T-helper 1 cell (primary cell): ENCODE measurements at places on chromosomes 2 and 18.

DNA sequence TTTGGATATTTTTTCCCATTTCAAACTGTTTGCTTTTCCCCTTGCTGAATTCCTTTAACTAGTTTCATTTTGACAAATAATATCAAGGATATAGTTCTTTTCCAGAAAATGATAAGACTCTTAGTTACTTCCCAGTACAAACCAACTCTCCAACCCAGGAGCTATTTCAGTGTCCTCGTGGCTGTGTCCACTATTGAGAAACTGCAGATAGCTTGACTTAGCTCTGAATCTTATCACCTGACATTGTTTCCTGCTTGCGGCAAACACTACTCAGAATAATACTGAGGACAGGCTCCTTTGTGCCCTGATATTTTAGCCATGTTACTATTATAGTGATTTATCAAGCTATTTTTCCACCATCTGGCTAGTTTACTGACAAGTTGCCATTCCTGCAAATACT, 74.6 kb downstream of the KLF7 start:
- no peak for DNase-seq

GRCh38 chr2:168050377-168050776, 197.0 kb downstream of the STK39 start:
- DNase-seq: no peak

- no peak for DNase-seq
Observed at GRCh38 chr2:83238111-83238510, 1221.0 kb downstream of the SUCLG1 start.

DNA sequence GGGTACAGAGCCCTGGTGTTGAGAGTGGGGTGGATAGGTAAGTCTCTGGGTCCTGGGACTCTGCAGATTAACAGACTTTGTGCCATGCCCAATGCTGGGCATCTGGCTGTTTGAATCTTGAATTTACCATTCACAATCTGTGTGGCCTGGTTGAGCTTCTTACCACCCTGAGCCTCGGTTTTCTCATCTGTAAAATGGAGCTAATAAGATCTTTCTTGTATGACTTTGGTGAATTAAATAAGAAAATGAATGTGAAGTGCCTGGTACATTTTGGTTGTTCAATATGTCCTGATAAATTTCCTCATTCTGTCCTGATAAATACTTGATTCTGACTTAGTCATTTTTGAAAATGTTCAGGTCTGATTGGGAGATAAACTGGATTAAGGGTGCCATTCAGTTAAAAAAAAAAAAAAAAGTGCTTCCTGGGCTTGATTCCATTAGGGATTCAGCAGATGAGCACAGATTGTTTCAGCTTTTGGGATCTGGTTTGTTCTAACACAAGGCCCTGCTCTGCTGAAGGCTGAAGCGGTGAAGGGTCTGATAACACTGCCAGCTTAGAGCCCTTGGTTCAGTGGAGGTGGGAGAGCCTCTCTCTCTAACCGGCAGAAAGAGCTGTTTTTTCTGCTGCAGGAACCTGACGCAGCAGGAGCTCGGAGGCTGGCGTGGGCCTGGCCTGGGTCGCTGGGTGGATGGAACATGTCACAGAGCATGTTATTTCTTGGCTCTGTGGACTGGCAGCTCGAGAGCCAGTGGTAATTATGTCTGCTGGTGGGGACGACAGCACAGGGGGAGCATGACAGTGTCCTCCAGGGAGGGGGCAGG, 84.5 kb upstream of the MCFD2 start:
- no peak for DNase-seq

DNA sequence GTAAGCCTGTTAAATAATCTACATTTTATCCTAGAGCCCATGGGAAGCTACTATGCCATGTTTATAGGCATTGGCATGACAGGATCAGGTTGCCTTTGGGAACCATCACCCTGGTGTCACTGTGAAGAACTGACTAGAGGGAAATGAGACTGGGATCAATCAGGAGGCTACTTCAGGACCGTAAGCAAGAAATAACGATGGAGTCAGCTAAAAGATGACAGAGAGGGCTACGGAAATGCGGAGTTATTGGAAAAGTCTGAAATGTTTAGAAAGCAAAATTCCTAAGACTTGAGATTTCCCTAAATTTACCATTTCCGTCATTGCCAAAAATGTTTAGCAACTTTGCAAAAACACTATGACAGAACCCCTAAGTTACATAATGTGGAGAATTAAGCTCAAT, 50.2 kb downstream of the TTC21B start:
- no peak for DNase-seq

- DNase-seq: no peak
Observed at GRCh38 chr2:240232264-240232915, 91.9 kb upstream of the OTOS start.

GRCh38 chr2:220452561-220452960, 825.1 kb downstream of the SLC4A3 start:
- DNase-seq: no peak

DNA sequence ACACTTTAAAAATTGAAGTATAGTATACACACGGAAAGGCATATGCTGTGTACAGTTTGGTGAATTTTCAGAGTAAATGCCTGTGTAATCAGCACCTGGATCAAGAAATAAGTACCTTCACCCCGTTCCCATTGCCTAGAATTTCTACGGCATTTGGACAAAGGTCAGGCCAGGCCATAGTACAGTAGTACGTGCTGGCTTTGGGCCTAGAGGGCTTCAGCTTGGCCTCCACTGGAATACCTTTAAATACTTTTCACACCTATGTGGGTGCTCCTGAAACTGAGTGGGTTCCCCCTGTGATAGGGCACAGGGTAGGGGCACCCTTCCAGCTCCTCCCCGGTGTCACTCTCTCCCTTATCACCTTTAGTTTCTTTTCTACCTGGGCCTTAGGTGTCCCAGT, 26.5 kb downstream of the TET3 start:
- no peak for DNase-seq

GRCh38 chr2:86617738-86618137, 5.9 kb downstream of the RNF103 start:
- no peak for DNase-seq

DNA sequence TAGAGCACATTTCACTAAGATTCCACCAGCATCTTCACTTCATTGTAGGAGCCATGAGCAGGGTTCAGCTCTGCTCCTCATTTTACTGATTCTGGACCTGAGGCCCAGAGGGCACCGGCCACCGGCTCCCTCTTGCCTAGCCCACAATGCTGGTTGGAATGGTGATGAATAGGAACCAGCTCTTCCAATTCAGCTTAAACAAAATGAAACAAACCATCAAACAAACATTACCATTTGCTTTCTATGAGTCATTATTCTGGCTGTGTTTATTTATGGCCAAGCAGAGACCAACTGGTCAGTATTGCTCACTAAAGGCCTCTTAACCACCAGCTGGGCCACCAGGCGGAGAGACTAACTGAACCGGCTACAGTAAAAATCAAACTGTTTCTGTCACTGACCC, 176.7 kb downstream of the MTX2 start:
- no peak for DNase-seq

DNA sequence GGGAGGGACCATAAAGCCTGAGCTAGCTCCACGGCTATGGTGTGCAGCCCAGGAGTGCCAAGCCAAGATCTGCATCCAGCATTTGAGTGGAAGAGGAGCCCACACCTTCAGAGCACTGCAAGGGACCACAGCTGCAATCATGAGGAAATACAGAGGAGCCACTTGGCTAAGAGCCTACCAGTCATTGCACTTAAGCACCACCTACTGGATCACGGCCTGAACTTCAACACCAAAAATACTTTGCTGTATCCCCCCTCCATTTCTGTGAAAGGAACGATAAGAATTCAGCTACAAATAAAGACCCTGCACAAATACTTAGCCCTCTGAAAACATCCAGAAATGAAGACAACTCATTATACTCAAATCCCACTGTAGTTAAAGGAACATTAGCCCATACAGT, 545.3 kb downstream of the TSN start:
- no peak for DNase-seq

GRCh38 chr2:217610401-217610814, 392.4 kb downstream of the TNS1 start:
- DNase-seq: no peak

- peak; percentile 76 for DNase-seq
Observed at GRCh38 chr2:160406591-160407392, 86.8 kb downstream of the RBMS1 start.

GRCh38 chr2:238634701-238635357, 208.1 kb downstream of the ASB1 start:
- DNase-seq: no peak

DNA sequence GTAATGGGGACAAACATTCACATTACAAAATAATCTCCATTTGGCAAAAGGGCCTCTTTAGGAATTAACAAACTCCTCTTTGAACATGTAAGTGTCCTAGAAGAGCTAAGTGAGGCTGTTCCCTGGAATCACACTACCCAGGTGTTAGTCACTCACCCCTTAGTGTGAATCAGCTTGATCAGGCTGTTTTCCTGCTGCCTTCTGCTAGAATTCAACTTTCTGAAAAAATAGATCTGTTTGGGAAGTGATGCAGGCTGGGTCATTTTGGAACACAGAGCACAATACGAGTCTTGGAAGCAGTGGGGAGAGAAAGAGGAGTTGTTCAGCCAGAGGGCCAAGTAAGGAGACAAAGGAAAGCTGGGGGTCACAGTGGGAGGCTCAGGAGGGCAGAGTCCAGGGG, 40.0 kb downstream of the TTC32 start:
- DNase-seq: no peak

GRCh38 chr2:9403924-9404323, 19.4 kb downstream of the ITGB1BP1 start:
- no peak for DNase-seq

DNA sequence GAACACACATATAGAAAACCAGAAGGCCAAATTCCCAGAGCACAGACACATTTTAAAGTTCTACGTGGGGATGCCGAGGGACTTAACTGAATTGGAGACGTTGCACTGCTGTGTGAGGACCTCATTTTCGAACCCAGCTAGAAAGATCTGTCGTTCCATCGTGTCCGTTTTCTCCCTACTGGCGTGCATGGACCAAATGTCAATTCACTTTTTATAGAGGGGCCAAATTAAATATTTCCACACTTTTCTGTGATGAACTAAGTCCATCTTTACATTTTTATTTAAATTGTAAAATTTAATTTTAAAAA, 692 bp upstream of the TSHZ1 start:
- DNase-seq: no peak

- DNase-seq: no peak
Observed at GRCh38 chr2:166332106-166332505, 43.6 kb downstream of the SCN9A start.

DNA sequence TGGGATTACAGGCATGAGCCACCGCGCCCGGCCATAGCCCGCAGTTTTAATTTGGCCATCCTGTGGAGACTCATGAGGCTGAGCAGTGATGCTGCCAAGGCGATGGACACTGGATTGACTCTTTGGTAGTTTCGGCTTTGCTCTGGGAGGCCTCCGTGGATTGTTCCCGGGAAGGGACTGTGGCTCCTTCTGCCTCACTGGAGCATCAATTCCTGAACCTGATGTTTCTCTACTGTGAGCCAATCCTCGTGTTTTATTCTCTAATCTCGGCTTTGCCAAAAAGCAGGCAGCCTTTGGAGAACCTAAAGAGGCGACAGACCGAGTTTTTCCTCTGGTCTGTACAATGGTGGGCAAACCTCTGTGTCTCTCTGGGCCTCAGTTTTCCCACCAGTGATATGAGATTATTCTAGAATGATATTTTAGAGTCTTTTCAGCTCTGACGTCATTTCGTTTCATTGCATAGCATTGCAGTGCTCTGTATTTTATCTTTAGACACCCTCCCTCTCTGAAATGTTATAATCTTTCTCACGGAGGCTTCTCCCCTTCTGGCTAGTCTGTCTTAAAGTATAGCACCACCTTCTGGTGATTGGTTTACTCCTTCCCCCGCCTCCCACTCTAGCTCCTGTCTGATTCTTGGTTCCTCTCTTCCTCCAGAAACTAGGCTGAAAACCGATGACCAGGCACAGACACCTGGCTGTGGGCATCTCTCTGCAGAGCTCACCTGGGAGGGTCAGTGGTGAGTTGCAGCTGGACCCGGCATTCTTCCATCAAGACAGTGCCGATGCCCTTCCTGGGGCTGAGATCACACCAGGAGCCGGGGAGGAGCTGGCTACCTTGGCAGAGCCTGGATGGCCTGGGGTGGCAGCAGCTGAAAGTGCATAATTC, 341.3 kb downstream of the MYCN start:
- no peak for DNase-seq

GRCh38 chr2:71897836-71898235, 249.8 kb downstream of the CYP26B1 start:
- no peak for DNase-seq

DNA sequence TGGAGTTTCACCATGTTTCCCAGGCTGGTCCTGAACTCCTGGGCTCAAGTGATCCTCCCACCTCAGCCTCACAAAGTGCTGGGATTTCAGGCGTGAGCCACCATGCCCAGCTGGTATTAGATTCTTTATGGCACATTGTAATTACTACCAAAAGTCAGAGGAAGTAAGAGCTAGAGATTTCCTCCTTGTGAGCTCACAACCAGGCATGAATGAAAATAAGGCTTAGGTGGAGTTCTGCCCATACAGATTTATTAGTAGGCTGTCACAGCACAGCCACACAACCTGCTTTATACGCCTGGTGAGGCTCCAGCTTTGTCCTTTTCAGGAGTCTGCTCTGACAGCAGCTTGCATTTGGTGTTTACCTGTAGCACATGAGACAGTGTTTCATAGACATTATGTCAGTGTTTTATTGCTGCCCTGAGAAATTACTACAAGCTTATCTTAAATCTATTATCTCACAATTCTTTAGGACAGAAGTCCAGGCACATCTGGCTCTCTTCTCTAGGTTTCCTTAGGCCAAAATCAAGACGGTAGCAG, 156.6 kb downstream of the TANC1 start:
- no peak for DNase-seq

GRCh38 chr2:42906557-42907411, 114.4 kb upstream of the HAAO start:
- DNase-seq: no peak

- no peak for DNase-seq
Observed at GRCh38 chr2:1968209-1968987, 224.1 kb upstream of the PXDN start.

- no peak for DNase-seq
Observed at GRCh38 chr2:160901613-160902012, 258.6 kb upstream of the TANK start.

- DNase-seq: no peak
Observed at GRCh38 chr2:224562831-224563230, 22.3 kb downstream of the CUL3 start.

DNA sequence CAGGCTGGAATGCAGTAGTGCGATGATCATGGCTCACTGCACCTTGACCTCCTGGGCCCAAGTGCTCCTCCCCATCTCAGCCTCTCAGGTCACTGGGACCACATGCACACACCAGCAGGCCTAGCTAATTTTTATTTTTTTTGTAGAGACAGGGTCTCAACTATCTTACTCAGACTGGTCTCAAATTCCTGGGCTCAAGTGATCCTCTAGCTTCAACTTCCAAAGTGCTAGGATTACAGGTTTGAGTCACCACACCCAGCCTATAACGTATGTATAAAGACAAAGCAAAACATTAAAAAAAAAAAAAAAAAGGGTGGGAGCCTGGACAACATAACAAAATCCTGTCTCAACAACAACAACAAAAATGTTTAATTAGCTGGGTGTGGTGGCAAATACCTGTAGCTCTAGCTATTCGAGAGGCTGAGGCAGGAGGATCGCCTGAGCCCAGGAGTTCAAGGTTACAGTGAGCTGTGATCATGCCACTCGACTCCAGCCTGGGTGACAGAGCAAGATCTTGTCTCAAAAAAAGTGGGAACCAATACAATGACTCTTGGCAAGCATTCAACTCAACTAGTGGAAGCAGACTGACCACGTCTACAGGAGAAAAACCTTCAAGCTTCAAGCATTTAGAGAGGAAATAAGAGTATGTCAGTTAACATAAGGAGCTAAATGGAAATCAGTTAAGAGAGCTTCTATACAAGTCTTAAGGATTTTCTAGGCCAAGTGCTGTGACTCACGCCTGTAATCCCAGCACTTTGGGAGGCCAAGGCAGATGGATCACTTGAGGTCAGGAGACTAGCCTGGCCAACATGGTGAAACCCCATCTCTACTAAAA, 2.6 kb downstream of the GTF3C2 start:
- no peak for DNase-seq
